ENCODE measurements at places on chromosomes 1 and 21. TPM values are rescaled to one million over a fixed set of nuclear protein-coding genes. Genes with fewer than 3 reads are reported as not detected.

- no peak for DNase-seq
Measured at GRCh38 chr1:209728466-209728865, 23.8 kb downstream of the HSD11B1 start.

The TNFAIP8L2 gene
- total RNA-seq = not detected

The NRAS gene
- total RNA-seq = 29.1 TPM

DNA sequence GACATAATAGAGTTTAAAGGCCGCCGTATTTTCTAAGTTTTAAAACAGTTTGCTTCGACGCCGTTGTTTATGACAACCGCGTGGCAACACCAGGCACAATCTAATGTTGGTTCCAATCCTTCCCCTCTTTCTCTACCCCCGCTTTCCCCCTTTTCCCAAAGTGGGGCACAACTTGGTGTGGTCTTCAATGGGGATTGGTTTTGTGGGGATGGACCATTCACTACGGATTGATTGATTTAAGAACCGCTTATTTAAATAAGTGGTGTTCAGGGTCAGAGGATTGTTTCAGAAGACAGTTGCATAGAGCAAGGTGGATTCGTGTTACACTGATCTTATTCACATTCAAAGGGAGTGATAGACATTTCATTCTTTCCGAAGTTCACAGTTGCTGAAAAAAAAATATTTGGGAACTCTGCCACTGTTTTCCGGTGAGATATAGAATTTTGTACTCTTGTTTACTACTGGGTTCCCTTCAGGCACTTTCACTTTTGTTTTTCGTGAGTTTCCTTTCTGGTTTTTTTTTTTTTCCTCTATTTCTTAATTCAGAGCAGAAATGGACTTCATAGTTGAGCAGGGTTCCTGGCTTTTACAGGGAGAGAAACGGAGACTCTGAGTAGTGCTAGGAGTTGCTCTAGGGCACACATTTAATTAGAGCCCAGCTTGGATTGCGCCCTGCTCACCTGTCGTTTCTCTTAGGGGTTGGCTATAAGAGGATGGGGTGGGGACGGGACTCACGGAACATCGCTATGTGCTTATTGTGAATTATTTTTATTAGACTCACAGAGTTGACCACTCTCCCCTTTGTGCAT lies 79.6 kb upstream of the AK4 start:
- DNase-seq = peak; percentile 6

DNA sequence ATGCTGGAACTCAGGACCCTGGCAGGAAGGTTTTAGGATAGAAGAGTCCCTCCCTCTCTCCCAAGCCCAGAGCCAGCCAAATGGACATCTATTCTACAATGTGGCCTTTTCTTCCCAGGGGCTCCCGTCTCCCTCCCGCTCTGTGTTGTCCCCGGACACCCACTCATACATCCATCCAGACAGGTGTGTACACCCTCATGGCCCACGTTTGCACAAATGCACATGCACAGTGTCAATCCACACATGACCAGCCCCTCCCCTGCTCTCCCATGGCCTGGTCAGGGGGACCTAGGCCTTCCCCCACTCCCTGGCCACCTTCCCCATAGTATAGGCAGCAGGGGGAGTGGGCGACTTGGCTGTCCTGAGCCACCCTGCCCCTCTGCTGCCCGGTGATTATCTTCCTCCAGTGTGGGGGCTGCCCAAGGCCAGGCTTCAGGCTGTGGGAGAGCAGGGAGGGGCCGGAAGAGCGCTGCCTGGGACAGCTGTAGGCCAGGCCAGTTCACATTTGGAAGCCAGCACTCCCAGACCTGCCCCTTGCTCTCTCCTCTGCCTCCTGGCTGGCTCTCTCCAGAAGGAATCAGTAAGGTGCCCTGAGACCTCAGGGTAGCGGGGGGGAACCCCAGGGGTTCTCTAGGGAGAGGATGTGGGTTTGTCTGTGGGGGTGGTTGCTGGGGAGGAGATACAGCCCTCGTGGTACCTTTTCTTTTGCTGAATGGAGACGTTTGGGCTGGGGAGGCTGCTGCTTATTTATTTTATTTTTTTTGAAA lies 4.1 kb upstream of the PTPN7 start:
- DNase-seq = no peak

DNA sequence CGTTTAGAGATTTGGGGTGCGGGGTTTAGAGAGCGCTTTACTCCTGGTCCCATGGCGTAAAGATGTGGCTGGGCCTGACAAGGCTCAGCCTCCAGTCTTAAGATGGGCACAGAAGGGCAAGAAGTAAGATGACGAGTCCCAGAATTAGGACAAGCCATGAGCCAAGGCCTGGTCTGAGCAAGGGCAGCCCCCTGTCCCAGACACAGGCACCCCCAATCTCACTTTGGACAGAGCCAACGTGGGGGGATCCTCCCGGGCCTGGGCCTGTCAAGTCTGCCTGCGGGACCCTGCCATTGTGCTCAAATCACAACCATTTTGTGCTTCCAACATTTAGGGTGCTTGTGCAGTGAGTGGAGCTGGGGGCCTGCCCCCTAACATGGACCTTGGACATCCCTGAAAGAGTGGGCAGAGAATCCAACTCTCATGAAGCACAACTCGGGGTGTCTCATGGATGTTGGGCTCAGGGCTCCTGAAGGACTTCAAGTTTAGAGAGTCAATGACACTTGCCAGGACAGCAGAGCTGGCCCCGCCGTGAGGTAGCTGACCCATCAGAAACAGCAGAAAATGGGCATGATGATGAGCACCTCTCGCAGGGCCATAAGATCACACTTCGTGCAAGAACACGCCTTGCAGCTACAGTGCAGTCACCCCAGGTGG lies 52.6 kb downstream of the KIF21B start:
- DNase-seq = no peak

The SRRM1 gene
- 122 TPM for total RNA-seq

The FCER1G gene
- not detected for total RNA-seq

DNA sequence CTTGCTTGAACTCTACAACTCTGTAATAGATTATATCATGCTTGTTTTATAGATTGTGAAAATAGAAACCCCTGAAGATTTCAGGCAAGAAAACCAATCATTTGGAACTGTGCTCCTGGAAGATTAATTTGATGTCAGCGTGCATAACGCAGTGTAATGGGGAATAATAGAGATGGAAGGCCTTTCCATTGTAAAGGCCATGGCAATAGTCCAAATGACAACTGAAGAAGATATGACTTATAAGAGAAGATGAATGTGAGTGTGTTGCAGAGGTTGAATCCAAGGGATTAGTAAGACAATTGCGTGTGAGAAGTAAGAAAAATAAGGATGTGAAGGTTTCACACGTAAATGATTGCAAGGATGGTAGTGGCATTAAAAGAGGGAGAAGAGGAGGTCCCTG lies 285.0 kb downstream of the DUSP10 start:
- DNase-seq = no peak

The CLDN14 gene
- not detected for total RNA-seq

DNA sequence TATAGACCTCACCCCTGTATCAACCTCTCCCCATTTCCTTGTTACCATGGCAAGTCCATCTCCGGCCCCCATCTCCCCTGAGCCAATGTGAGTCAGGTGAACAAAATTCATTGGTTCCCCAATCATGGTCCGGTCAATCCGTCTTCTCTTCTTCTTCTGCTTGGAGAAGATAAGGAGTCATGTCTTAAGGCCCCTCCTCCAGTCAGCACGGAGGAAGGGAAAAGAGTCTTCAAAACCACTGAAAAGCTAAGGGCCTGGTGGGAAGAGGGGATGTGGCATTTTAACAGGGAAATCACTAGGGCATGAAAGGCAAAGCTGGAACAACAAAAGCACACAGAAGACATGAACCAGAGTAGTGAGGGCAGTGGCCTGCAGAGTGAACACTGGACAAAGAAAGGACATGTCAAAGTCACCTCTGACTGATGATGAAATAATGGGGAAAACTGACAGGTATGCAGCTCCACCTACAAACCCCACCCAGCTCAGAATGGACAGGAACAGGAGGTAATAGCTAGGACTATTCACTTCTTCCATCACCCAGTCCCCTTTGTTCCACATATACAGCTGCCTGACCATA lies 4.4 kb downstream of the CDC42SE1 start:
- no peak for DNase-seq

Measured in Calu3 (cell line).